ENCODE measurements at places on chromosomes 16 and 17. TPM values are rescaled to one million over a fixed set of nuclear protein-coding genes. Genes with fewer than 3 reads are reported as not detected.

RASD1 gene
- 2.5 TPM for total RNA-seq

OTOP2 gene
- total RNA-seq, result not detected

MYH8 gene
- not detected for total RNA-seq

DNA sequence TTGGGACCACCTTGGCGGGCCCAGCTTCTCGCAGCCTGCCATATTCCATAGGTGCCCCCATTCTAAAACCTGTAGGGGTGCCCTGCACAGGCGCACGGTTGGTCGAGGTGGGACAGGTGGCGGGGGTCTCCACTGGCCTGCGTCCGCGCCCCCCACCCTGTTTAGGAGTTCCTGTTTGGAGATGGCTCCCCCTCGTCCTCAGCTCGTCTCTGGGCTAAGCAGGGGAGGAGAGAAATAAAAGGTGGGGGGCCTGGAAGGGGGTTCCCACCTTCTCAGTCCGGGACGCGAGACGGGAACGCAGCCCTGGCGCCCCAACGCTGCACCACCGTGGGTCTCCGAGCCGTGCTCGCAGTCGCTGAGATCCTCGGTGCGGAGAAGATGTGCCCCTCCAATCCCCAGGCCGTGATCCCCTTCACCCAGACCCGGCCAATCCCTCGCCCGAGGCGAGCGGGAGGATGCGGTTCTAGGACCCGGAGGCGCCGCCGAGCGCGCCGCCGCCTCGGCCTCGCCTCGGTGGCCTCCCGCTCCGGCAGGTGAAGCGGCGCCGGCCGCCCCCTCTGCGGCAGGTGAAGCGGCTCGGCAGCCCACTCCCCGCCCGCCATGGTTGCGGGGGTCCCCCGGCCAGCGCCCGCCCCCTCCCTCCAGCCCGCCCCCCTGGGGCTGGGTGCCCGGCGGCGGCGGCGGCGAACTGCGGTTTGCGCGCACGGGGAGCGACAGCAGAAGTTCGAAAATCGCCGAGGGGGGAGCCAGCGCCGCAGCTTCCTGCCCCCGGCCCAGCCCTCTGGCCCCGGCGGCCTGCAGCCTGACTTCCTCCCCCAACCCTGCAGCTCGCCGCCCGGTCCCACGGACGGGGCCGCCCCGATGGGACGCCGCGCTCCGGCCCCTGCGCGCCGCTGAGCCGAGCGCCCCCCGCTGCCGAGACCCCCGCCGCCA lies at the start of gene FMNL1:
FMNL1 (plus strand) TSS at position 805 of the 933 bp plus-strand sequence. CDS start 240 bp downstream, outside the sequence.
- DNase-seq, result peak; percentile 85

DNA sequence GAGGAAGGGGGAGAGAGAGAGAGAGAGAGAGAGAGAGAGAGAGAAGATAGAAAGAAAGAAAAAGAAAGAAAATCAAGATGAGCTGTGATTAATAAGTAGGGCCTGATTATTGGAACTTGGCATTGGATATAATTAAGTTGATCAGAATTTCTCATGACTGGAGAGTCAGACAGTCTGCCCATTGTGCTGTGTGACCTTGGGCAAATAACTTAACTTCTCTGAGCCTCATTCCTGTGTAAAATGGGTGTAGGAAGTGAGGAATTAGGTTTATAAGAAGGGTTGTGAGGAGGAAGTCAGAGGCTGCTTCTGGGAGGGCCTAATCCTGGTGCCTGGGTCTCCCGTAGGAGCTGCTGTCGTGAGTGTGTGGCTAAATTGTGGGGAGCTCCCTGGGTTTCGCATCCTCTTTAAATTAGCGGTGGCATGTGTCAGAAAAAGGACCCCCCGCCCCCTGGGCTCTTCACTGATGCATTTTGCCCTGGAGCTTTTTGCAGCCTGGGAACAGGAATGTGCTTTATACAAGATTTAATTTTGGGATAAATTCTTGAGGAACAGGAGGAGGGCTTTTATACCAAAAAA lies 76.0 kb downstream of the CMIP start:
- no peak for DNase-seq

DNA sequence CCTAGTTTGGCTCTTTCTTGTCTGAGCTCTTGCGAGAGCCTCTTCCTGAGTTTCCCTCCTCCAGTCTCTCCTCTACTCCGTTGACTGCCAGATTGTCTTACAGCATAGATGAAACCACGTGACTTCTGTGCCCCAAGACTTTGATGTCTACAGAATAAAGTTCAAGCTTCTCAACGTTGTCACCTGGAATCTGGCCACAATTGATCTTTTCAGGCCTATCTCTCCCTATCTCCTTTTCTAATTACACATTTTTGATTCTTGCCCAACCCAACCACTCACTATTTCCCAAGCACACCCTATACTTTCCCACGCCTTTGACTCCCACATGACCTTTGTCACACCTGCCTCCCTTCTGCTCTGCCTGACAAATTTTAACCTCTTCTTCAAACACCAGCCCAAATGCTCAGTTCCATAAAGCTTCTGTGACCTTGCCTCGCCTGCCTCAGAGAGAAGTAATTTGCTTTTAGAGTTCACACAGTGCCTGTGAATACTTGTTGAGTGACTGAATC lies 52.4 kb upstream of the PMFBP1 start:
- no peak for DNase-seq

DNA sequence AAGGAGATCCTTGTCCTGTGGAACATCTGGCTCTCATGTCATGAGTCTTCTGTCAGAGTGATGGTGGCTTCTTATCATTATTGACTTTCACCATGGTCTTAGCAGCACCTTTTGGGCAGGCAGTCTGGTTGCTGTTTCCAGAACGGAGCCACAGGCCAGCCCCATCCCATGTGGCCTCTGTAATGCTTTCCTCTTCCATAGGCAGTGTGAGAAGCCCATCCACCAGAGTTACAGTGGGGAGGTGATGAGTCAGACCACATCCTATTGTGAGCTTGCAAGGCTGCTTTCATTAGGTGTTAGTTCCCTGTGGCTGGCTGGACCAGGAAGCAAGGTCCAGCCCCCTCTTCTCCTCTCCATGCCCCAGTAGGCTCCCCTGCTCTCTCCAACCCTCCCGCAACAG lies 30.8 kb upstream of the SPACA3 start:
- peak; percentile 83 for DNase-seq

- peak; percentile 81 for DNase-seq
Observed at GRCh38 chr17:15651583-15652110, 32.1 kb upstream of the FBXW10B start.

All from endodermal cell (in vitro differentiated cells).